ENCODE measurements at places on chromosomes 12 and 14.

DNA sequence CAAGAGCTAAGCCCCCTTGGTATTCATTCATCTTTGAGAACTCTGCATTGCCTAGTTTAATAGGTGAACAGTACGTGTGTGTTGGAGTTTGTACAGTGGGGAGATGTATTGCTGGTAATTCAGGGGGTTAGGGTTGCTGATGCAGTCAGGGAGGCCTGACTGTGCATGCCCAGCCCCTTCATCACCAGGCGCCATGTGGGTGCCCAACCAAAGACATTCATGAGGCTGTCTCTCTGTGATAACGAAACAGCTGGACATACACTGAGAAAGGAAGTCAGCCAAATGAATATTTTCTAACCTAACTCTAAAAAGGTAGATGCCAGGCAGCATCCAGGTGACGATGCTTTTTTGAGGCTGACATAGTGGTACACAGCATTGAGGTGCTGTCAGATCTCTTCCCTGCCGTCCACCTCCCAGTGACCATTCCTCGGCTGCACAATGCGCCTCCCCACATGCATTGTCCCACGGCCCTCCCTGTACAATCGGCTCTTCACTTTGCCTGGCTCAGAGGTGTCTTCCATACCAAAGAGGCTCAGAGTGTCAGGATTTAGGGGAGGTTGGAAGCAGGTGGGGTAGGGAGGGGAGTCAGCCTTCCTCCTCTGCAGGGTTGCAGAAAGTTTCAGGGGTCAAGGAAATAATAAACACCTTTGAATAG is 19.0 kb downstream of the EML1 start:
- no peak for DNase-seq

DNA sequence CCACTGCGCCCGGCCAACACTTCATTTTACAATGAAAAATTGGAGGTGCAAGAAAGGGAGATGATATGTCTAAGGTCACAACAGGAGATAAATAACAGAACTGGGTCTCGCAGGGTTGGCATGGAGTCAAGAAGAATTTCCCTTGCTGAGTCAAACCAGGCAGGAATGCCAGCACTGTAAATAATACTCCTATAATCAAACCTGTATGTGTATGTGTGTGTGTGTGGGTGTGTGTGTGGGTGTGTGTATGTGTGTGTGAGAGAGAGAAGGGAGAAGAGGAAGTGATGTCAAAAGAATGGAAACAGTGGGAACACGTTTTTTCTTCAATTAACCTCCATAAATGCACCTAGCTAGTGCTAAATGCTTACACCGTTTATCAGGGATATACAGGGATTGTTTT is 70.4 kb downstream of the TMEM116 start:
- DNase-seq = no peak

- no peak for DNase-seq
These were observed 65.5 kb downstream of the FUT8 start for GRCh38 chr14:65478017-65478416.

DNA sequence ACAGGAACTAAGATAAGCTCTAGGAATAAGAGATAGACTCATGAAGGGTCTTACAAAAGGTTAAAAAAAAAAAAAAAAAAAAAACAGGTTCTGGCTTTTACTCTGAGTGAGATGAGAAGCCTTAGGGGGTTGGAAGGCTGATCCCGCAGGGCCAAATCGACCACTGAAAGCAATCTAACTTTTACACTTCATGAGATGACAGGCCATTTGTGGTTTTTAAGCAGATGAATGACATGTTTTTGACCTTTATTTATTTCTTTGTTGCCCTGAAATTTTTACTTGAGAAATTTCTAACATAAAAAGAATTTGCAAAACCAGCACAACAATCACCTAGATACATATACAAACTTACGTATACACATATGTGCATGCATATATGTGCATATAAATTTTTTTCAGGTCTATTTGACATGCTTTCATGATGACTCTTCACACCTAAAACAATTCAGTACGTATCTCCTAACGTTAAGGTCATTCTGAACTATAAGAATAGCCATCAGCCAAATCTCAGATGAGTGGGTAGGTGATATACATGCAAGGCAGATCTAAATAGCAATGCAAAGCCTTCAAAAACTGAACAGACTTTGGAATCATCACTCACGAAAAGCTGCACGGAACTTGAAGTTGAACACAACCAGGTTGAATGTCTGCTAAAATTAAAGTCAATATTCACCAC is 87.0 kb downstream of the R3HDM2 start:
- DNase-seq = no peak

GRCh38 chr12:69932676-69933552 is 107.9 kb downstream of the MYRFL start:
- no peak for DNase-seq

- DNase-seq = peak; percentile 76
These were observed 22.3 kb upstream of the P2RX7 start for GRCh38 chr12:121110211-121110940.

DNA sequence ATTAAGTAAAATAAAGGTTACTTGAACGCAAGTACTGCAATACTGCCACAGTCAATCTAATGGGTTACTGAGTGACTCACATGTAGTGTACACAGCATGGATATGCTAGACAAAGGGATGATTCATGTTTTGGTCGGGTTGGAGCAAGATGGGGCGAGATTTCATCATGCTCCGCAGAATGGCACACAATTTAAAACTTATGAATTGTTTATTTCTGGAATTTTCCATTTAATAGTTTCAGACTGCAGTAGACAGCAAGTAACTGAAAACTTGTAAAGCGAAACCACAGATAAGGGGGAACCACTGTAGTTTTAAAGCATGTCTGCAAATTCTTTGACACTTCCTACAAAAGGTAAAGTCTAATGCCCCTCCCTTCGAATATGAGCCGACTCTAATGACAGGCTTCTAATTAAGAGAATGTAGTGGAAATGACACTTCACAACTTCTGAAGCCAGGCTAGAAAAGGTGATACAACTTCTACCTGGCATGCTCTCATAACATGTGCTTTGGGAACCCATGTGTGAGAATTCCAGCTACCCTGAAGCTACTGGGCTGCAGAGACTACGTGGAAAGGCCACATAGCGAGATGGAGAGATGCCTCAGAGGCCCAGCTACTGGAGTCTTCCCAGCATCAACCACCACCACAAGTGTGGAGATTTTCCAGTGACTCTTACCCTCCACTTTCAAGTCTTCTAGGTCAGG is 13.9 kb upstream of the TCP11L2 start:
- DNase-seq = peak; percentile 18

- DNase-seq = no peak
These were observed 1.7 kb downstream of the PIP4K2C start for GRCh38 chr12:57592551-57593165.

DNA sequence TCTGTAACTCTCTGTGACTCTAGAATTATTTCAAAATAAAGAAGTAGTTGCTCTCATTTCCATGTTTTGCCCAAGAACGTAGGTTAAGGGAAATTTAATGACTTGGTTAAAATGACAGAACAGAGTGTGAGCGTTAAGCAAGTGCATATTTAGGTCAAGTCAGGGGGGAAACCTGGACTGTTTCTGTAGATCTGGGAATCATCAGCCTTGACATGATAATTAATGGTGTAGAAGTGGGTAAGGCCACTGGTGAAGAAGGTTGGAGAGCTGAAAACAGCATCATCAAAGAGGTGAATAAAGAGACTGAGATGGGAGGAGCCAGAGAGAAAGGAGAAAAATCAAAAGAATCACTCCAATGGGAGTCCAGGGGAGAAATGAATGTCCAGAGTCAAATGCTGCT is 49.4 kb upstream of the STK38L start:
- no peak for DNase-seq

GRCh38 chr14:76065519-76065918 is 80.0 kb downstream of the IFT43 start:
- DNase-seq = no peak

DNA sequence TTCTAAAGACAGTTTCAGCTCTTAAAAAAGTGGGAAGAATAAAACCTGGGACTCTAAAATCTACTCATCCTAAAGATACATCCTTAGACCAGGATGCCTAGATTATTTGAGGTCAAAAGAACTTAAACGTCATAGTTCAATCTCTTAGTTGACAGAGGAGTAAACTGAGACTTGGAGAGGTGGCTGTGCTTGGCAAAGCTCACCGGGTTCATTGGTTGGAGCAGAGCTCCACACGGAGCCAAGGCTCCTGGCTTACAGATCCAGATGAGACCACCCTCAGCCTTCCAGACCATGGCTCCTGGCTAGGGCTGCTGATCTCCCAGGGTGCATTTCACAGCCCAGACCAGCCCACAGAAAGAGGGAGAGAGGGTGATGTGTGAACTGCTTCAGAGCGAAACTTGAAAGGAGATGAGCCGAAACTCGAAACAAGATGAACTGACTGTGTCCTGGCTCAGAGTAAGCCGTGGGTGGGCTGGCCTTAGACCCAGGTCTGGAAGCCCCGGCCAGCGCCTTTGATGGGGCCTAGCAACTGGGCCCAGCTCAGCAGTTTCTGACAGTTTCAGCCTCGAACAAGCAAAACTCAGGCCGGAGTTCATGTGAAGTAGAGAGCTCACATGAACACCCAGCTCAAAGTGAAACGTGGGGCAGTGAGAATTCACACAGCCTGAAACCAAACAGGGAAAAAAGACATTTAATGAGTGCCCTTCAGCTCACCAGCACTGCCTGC is 1044.8 kb downstream of the BCL11B start:
- peak; percentile 47 for DNase-seq

DNA sequence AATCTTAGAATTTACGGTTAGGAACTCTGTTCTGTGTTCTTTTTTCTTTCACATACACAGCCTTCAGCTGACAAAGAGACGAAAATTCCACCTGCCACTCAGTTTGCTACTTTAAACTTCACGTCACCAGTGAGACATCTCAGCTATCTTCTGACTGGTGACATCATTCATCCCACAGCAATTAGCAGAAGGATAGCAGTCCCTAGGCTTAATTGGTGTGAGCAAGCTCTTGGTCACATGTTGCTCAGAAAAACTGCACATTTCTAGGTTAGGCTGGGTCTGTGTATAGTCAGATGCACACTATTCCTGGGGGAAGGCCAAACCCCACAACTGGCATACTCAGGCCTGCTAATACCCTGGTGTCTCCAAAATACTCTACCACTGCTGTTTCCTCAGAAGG is 23.9 kb downstream of the SLC7A7 start:
- no peak for DNase-seq

- DNase-seq = no peak
These were observed 31.5 kb downstream of the NUMB start for GRCh38 chr14:73426877-73427276.

GRCh38 chr12:46533723-46534122 is 161.2 kb upstream of the SLC38A2 start:
- DNase-seq = no peak

- no peak for DNase-seq
These were observed 448.3 kb downstream of the PCNX1 start for GRCh38 chr14:71355324-71356201.

DNA sequence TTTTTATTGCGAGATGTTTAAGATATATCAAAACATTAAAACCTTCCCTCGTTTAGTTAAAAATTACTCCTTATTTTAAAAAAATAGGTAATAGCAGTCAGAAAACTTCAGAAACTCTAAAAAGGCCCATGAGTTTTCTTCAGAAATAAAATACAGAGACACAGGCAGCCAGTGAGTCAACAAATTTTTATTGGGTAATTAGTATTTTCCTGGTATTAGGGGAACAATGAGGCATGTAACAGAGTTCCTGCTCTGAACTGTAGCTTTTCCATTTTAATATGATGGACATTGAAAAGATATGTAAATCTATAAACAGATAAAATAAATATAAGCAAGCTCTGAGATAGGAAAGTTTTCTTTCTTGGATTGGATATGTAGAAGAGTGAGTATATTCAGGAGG is 399 bp upstream of the ZNF705A start:
- DNase-seq = no peak

DNA sequence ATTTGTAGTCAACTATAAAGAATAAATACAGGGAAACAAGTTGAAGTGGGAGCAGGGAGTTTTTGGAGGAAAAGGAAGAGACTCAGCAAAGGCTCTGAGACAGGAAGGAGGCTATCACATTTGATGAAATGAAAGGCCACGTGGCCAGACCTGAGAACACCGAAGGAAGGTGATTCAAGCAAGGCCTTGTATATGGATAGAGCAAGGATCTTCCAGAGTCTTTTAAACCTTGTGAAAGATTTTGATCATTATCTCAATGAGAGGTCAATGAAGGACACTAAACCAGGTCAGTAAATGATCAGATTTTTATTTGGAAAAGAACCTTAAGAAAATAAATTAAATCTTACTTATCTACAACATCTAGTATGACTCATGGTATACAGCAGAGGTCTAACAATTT is 523.5 kb downstream of the SLC16A7 start:
- DNase-seq = no peak

DNA sequence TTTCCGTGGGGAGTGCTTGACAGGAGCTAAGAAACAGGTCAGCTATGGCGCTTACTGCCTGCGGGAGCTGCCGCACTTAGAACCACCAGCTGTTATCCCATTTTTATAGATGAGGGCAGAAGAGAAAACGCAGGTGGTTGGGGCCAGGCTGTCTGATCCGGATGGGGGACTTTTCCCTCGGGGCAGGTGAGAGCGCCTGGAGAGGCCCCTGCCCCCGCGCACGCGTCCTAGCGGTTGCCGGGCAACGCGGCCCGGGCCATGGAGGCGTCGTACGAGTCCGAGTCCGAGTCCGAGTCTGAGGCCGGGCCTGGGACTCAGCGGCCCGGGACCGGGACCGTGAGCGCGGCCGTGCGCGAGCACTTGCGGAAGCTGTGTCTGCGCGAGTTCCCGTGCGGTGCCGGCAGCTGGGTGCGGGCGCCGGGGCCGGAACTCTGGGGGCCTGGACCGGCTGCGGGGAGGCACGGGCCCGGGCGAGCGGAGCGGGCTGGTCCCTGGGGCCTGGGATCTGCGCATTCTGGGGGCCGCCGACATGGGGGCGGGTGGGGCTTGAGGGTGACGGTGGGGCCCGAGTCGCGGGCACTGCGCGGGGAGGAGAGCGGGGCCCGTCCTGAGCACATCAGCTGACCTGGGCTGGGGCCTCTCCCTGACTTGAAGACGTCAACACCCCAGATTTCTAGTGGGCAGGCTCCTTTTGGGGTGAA is at the start of gene LRRC43:
Gene LRRC43 (plus strand): TSS at position 237 of the 701 bp plus-strand sequence. CDS start 22 bp downstream, at position 259.
- peak; percentile 45 for DNase-seq

DNA sequence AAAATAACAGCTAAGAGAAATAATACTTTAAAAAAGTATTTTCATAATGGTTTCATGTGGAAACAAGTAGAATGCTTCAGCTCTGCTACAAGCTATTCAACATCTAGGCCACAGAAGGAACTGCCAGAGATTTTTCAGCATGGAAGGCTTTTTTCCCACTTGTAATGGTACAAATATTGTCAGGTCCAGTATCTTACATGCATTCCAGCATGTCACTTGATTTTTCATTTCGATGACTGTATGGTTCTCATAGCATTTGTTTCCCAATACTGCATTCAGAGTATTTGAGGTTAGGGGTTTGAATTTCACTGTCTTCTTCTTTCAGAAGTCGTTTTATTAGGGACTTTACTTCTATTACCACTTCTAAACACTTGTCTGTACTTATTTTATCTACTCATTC is 1701.5 kb upstream of the FLRT2 start:
- DNase-seq = no peak

DNA sequence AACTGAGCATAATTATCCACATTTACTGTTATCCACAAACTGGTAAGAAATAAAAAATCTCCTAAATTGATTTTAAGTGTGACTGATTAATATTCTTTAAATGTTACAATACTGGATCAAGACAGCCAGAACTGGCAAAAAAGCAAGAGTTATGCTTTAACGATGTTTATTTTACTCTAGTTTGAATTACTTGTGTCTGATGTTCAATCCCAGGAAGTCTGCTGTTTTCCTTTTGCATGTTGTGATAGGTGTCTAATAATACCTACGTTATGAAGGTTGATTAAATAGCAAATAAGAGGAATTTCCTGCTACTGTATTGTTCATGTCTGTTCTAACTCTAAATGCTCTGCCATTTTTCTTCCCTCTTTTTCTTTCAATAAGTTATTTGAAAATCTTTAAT is 34.4 kb upstream of the OTOGL start:
- no peak for DNase-seq
